ENCODE measurements at places on chromosomes 3 and 15. TPM values are rescaled to one million over a fixed set of nuclear protein-coding genes. Genes with fewer than 3 reads are reported as not detected.

The GOLGA8J gene
- total RNA-seq, result 0.30 TPM

The GOLGA6L10 gene
- total RNA-seq, result 3.3 TPM

The TM4SF4 gene
- total RNA-seq, result not detected

The IMPG2 gene
- total RNA-seq, result 0.59 TPM

The ACTL6A gene
- 45.8 TPM for total RNA-seq

The SLC28A1 gene
- not detected for total RNA-seq

The ERICH6 gene
- total RNA-seq, result not detected

The STIMATE gene
- total RNA-seq, result 8.7 TPM

Data from skin of body (tissue), 3 donors.